ENCODE measurements at places on chromosomes 6 and 20.

GRCh38 chr6:74939151-74939708 is 266.6 kb downstream of the COL12A1 start:
- DNase-seq, result no peak

DNA sequence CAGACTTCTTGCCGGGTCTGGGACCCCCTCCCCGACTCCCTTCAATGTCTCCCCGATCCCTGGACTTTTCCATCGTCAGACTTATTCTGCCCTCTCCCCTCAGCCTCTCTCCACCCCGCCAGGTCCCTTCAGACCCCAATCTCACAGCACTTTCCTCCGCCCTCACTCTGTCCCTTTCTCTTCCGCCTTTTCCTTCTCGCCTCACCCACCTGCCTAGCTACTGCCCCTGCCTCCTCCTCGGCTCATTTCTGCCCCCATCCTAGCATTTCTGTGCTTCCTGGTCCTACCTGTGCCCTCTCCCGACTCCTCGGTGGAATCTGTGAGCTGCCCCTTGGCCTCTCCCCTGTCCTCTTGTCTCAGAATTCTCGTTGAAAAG is 616 bp downstream of the CHMP4B start:
- DNase-seq, result peak; percentile 6

GRCh38 chr6:13560651-13561044 is 13.8 kb upstream of the SIRT5 start:
- no peak for DNase-seq

- DNase-seq, result no peak
These were observed 2.4 kb downstream of the FAM135A start for GRCh38 chr6:70415660-70416059.

GRCh38 chr20:19937651-19938420 is 79.3 kb upstream of the NAA20 start:
- peak; percentile 24 for DNase-seq

- DNase-seq, result no peak
These were observed 71.2 kb upstream of the EMILIN3 start for GRCh38 chr20:41437836-41438235.

DNA sequence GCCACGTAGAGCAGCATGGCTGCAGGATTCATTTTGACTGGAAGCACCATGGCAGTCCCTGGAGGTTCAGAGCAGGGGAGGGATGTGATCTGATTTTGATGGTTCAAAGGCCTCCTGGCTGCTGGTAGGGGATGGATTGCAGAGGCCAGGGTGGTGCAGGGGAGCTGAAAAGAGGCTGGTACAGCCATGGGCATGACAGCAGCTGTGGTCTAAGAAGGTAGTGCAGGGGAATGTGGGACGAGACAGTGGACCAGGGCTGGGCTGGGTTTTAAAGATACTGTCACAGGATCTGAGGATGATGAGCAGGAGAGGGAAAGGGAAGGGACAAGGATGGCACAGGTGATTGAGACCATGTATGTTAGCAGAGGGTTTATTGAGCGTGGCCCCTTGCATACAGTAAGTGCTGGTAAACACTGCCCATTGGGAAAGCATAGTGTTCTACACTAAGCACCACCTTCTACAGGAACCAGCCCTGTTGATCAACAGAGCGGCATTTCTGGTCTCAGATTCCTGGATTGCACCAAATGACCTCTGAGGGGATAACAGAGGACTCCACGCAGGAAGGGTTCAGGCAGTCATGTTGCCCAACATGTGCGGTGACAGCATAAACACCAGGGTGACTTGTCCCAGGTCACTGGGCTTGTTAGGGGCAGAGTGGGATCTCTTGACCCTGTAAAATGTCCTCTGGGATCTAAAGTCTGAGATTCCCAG is 14.5 kb upstream of the SIRPA start:
- no peak for DNase-seq

DNA sequence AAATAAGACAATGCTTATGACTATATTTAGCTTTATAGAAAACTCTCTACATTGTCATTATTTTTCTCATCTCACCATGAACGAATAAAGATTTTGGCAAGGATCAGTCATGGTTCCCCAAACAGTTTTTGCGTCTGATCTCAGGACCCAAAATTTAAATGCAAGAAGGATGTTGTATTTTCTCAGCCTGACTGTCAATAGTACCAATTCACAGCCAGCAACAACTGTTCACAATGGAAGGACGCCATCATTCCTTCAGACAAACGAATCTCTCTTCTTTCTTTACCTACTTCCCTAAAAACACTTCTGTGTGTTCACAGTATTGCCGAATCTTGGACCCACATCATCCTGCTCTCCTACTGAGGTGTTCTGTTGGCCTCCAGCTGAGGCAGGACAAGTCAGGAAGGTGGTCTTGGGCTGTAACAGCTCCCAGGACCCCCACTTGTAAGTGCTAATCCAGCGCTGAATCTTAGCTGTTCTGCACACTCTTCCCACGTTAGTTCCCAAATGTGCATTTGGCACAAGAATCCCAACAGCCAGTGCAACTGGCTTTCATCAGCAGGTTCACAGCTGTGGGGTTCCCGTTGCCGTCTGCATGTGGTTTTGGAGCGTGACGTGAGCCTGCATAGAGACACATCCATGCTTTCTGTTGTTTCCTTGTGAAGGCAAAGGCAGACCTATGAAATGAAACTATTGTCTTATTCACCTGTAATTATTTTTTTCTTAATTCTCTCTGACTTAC is 600.0 kb downstream of the QKI start:
- no peak for DNase-seq

GRCh38 chr20:23122321-23122720 is 36.2 kb upstream of the CD93 start:
- no peak for DNase-seq

GRCh38 chr20:10658876-10659632 is 14.7 kb downstream of the JAG1 start:
- no peak for DNase-seq

DNA sequence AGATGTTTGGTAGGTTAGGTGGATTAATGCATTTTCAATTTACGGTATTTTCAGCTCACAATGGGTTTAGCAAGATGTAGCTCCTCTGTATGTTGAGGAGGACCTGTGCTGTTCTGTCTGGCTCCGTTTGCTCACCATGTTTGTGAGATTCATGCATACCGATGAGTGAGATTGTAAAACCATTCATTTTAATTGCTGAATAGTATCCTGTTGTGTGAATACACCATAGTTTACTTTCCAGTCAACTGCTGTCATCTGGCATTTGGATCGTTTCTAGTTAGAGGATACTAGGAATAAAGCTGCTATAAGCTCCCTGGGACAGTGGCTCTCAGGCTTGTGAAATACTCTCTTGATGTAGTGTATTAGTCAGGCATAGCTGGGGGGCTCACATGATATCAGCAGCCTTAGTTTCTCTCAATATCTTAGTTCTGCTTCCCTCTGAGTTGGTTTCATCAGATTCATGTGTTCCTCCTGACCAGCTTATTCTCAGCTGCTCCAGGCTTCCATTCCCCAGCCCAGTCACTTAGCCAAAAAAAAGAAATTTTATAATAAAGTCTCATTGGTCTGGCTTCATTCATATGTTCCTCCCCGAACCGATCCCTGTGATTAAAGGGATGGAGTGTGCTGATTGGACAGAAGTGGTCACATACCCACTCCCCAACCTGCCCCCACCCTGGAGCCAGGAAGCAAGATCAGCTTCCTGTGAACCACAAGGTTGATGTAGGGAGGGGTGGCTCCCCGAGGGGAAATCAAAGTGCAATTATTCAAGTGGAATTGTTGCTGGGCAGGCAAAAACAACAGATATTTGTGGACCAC is 10.9 kb upstream of the B4GALT5 start:
- peak; percentile 33 for DNase-seq

DNA sequence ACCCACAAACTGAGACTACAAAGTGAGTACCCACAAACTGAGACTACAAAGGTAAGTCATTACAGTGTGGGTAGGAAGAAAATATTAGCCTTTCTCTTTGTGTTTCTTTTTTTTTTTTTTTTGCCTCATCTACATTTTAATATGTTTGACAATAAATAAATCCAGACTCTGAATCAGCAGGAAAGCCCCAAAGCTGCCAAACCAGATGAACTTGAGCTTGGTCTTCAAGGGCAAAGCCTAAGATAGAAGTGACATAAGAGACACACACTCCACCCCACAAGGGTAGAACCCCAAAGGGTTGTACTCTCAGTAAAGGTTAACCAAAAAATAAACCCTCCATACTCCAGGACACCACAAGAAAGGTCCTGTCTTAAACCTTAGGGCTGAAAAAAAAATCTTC is 326.8 kb upstream of the ARID1B start:
- no peak for DNase-seq

DNA sequence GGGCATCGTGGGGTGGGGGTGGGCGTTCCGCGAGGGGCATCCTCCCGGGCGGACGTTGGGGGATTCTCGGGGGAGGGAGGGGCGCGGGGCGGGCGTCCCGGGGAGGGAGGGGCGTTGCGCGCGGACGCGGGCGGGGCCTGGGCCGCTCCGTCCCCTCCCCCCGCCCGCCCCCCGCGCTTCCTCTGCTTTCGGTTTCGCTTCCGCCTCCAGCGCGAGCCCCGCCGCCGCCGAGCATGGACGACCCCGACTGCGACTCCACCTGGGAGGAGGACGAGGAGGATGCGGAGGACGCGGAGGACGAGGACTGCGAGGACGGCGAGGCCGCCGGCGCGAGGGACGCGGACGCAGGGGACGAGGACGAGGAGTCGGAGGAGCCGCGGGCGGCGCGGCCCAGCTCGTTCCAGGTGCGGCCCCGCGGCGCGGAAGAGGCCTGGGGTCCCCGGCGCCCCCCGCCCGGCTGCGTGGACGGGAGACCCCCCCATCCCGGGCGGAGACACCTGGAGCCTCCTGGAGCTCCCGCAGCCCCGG is at the start of gene OGFR:
TSS of gene OGFR (plus strand) at position 209 of the 528 bp plus-strand sequence. CDS start at position 234, 25 bp downstream.
- peak; percentile 79 for DNase-seq

DNA sequence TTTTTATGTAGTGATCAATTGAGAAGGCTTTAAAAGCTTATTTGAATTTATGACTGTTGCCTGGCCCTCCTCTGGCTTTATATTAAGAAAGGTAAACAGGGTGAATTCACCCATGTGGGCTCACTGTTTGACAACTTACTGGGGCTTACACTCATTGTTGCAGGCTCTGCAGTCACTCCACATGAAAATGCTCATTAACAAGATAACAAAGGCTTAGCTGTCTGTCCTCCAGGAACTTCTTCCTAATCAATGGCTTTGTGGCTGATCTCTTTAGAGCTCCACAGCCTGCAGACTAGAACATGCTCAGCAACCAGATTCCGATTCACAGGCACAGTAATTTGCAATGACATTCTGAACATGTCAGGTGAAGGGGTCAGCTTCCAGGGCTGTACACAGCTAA is 323.2 kb upstream of the MAN1A1 start:
- DNase-seq, result no peak

- no peak for DNase-seq
These were observed 240.9 kb upstream of the RREB1 start for GRCh38 chr6:6866656-6867403.

DNA sequence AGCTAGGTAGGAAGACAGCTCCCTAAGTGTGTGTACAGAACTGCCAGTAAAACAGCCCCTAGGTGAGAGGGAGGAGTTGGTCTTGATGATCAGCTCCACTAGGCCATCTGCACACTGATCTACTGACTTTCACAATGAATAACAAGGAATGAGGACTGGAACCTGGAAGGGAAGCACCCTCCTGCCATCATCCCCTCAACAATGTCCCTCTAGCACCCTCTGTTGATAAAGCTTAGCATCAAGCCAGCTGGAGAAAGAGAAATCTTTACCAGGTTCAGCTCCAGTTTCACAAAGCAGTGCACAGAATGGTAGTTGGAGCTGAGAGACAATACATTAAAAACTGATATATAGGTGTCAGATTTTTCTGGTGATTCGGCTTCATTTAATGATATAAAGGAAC is 57.2 kb upstream of the IRAK1BP1 start:
- DNase-seq, result no peak

DNA sequence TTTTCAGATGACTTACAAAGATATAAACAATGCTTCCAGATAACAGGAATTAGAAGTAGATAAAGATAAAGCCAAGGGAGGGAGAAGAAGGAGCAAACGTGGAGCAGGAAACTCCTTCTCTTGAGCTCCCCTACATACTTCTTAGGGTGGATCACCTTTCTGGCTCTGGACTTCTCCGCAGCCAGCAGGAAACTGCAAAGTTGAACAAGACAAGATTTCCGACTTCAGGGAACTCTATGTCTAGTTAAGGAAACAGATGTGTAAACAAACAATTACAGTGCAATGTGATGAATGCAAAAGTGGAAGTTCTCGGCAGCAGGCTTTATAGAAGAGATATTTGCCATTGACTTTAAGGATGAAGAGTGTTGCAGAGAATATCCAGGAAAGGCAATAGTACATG is 134.0 kb upstream of the MARCKS start:
- DNase-seq, result no peak

- DNase-seq, result peak; percentile 68
These were observed 16.3 kb upstream of the SMAP1 start for GRCh38 chr6:70651326-70651905.

DNA sequence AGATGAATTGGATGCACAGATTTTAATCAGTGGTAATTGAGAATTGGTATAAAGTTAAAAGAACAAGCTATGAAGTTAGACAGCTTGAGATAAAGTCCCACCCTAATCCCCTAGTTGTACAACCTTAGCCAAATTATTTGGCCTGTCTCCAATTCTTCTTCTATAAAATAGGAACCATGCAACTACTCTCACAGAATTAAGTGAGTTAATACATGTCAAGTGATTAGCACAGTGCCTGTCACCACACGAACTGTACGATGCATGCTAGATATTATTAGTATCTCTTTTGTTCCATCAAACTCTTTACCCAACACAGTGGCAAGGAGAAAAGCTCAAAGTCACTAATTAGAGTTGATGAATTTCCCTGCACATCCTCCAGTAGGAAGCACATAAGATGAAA is 44.7 kb downstream of the MBOAT1 start:
- no peak for DNase-seq

GRCh38 chr6:46628498-46628897 is 24.1 kb downstream of the CYP39A1 start:
- DNase-seq, result no peak

DNA sequence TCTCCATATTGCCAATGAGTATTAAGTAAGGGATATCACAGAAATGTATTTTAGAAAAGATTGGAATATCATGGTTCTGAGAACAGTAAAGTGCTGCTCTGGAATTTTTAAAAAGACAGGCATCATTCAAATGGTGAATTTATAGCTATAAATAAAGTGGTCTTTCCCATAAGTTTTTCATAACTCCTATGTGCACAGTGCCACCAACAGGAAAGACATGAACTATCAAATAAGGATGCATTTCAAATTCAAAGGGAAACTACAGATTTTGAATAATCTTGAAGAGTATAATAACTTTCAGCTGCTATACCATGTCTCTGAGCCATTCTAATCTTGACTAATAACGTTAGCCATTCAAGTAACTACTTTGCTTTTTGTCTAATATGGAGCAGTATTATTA is 456.8 kb upstream of the GJE1 start:
- DNase-seq, result no peak

DNA sequence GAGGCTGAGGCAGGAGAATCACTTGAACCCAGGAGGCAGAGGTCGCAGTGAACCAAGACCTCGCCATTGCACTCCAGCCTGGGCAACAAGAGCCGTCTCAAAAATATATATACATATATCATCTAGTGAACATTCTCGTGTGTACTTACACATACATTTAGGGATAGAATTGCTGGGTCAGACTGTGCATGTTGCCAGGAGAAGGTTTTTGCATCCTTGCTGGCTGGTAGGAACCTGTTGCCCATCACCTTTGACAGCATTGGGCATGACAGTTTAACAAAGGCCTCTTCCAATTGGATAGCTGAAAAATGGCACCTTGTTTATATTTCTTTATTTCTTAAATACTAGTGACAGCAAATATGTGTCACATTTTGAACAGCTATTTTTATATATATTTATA is 5.4 kb downstream of the AAR2 start:
- DNase-seq, result no peak

- no peak for DNase-seq
These were observed 11.6 kb downstream of the MAP3K7 start for GRCh38 chr6:90575267-90575666.

- no peak for DNase-seq
These were observed 20.4 kb downstream of the PAX1 start for GRCh38 chr20:21725892-21726291.

All from CD4-positive, alpha-beta T cell treated with Interleukin-12 subunit alpha and Interleukin-12 subunit beta, for 1 hour (primary cell).